ENCODE measurements at places on chromosomes 11 and 22.

DNA sequence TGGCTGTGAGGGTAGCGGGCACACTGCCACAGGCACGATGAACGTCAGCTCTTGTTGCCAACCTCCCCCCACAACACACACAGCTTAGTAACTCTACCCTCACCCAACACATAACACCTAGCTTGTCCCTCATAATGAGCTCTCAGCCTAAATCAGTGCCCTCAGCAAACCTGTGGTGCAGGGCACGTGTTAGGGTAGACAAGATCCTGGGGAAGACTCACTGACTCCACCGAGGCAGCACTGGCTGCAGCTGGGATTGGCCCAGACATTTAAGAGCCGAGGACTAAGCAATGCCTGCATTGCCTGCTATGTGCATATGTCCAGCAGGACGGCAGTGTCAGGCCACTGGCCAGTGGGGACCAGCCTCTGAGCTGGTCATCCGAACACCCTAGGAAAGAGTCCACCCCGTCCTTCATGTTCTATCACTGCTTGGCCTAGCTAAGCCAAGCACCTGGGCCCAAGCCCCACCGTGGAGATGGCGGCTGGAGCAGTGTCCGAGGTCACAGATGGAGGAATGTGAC is 32.9 kb upstream of the TRIM29 start:
- no peak for DNase-seq

DNA sequence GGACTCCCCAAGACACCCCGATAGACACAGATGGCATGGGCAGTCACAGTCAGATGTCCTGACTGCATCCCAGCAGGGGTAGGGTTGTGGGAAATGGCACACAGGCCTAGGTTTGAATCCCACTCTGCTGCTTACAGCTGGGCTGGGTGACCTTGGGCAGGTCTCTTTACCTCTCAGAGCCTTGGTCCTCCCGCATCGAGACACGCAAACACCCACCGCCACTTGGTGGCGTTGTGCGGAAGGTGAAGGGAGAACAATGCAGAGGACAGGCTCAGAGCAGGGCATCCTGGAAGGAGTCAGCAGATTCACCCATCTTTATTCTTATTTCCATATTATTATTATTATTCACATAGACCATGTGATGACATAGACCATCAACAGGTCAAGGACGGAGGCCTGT is 140.5 kb downstream of the MIAT start:
- DNase-seq, result no peak

GRCh38 chr22:39349506-39349966 is 255 bp upstream of the SYNGR1 start:
- peak; percentile 52 for DNase-seq

DNA sequence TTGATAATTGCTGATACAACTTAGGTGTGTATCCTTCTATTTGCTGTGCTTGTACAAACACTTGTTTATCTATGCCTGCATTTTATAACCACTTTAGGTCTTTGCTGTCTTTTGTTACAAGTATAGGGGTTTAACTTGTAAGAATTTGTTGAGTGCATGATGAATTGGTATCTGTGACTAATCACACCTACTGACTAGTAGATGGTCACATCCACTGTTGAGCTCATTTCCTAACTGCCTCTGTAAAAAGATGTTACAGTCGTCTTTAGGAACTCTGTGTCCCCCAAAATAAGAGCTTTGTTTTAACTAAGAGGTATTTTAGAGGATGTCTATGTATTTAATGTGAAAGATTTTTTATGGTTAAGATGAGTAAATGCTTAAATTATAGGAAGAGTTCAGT is 60.5 kb downstream of the HIPK3 start:
- DNase-seq, result no peak

DNA sequence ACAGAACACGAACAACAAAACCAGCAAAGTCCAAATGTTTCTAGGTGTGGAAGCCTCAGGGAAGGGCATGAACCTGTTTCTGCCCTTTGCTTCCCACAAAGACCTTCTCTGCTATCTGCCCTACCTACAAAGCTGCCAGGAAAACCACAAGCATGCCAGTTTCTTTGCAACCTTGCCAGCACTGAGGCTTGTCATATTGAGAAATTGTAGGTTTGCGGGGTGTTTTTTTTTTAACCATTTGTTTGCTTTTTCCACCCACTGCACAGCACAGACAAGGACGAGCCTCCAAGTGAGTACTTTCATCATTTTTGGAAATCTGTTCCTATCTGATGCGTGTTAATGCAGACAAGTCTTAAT is 12.8 kb downstream of the PARVG start:
- DNase-seq, result no peak

DNA sequence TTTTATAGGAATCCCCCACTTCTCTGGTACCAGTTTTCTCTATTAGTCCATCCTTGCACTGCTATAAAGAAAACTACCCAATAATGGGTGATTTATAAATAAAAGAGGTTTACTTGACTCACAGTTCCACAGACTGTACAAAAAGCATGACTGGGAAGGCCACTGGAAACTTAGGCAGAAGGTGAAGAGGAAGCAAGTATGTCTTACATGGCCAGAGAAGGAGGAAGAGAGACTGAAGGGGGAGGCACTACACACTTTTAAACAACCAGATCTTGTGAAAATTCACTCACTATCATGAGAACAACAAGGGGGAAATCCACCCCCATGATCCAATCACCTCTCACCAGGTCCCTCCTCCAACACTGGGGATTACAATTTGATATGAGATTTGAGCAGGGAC is 68.9 kb upstream of the GNAZ start:
- no peak for DNase-seq

- peak; percentile 59 for DNase-seq
These were observed 327.6 kb upstream of the PLET1 start for GRCh38 chr11:112588252-112588694.

- peak; percentile 25 for DNase-seq
These were observed 23.5 kb upstream of the L3MBTL2 start for GRCh38 chr22:41181349-41182241.

GRCh38 chr11:76030968-76031590 is 175.2 kb downstream of the WNT11 start:
- peak; percentile 2 for DNase-seq

GRCh38 chr22:38416621-38417251 is 38.3 kb downstream of the KCNJ4 start:
- DNase-seq, result no peak

- no peak for DNase-seq
These were observed 102.4 kb downstream of the PRMT3 start for GRCh38 chr11:20489948-20490347.

- peak; percentile 50 for DNase-seq
These were observed 37.5 kb downstream of the PPARA start for GRCh38 chr22:46187862-46188261.

Data from Calu3 (cell line).